Ascending aorta (tissue), 2 donors: ENCODE measurements at places on chromosomes 3 and 15. TPM values are rescaled to one million over a fixed set of nuclear protein-coding genes. Genes with fewer than 3 reads are reported as not detected.

DNA sequence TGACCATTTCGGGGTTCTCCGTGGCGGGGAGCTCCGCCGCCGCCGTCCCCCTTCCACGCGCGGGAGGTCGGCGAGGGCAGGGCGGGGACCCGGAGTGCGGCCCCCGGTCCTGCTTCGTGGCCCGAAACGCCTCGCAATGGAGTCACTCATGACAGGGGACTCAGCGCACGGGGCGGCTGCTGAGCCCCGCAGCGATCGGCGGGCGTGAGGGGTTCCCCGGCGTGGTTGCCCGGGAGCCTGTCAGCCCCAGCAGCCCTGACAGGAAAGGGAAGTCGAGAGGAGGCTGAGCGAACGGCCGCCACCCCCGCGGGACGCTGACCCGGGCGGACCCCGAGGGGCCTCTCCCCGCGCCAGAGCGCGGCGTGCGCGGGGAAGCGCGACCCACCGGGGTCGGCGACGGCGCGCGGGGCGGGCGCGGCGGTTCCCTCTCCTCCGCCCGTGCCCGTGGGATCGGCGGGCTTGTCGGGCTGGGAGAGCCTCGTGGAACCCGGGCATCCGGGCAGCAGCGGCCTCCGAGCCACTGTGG is 564 bp upstream of the PIGZ start:
- H3K4me1 ChIP-seq, result peaks cover 3% of the 10 kb centered on the region
- no peaks in the 10 kb centered on the region for H3K36me3 ChIP-seq
- H3K4me3 ChIP-seq, result peak overlapping the region; percentile 92
- H3K27me3 ChIP-seq, result no peaks in the 10 kb centered on the region
- peak overlapping the region; percentile 70 for H3K27ac ChIP-seq

The CORO2B gene
- total RNA-seq, result 11.0 TPM

DNA sequence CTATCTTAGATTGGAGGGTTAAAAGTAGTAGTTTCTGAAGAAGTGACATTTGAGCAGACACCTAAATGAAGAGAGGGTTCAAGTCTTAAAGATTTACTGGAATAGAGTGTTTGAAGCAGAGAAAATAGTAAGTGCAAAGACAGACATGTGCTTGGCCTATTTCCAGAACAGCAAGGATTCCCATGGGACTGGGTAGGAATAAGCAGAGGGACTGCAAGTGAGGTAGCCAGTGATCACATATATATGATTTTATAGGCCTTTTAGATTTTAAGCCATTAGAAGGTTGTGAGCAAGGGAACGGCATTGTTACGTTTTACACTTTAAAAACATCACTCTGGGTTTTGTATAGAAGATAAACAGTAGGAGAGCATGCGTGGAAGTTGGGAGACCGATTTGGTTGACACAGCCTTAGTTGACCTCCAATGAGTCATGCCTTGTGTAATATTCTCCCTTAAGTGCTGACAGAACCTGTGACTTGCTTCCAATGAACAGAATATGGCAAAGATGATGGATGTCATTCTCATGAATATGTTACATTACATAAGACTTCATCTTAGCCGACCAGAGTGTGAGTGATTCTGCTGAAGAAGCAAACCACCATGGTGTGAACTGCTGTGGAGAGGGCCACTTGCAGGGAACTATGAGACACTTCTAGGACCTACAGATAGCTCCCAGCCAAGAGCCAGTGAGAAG is 37.1 kb upstream of the SLC4A7 start:
- peaks cover 12% of the 10 kb centered on the region for H3K4me1 ChIP-seq
- H3K27ac ChIP-seq, result no peak overlapping the region
- DNase-seq, result no peak

DNA sequence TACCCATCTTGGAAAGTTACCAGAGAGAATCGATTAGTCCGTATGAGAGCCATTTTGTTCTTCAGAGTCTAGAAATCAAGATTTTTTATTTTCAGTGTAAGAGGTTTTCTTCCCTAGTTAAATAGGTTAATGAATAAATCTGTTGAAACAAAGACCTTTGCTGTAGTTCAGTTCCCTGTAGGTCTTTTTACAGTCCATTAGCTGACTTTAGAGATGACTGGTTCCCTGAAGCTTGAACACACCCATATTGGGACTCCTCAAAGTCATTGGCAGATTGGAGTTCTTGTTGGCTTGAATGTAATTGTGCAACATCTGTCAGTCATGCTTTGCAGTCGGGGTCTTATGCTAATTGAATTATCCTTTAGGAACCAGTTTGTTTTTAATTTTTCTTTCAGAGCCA is 45.3 kb downstream of the SEMA6D start:
- H3K4me3 ChIP-seq, result no peak overlapping the region
- no peak for DNase-seq
- H3K36me3 ChIP-seq, result peaks cover 47% of the 10 kb centered on the region
- H3K27me3 ChIP-seq, result no peaks in the 10 kb centered on the region
- no peak overlapping the region for H3K27ac ChIP-seq

The TNFSF10 gene
- 89.8 TPM for total RNA-seq

The TIMMDC1 gene
- total RNA-seq, result 31.1 TPM

GRCh38 chr3:116114586-116114985 is 330.7 kb downstream of the LSAMP start:
- H3K36me3 ChIP-seq, result no peaks in the 10 kb centered on the region
- no peaks in the 10 kb centered on the region for H3K27me3 ChIP-seq
- H3K4me1 ChIP-seq, result no peaks in the 10 kb centered on the region
- DNase-seq, result no peak

GRCh38 chr3:156010829-156011228 is 109.5 kb upstream of the KCNAB1 start:
- DNase-seq, result no peak
- H3K4me3 ChIP-seq, result no peak overlapping the region
- no peaks in the 10 kb centered on the region for H3K27me3 ChIP-seq
- H3K4me1 ChIP-seq, result no peaks in the 10 kb centered on the region
- H3K27ac ChIP-seq, result no peak overlapping the region

The HTR3E gene
- total RNA-seq, result not detected

- H3K27ac ChIP-seq, result no peak overlapping the region
- H3K36me3 ChIP-seq, result no peaks in the 10 kb centered on the region
- DNase-seq, result no peak
- no peaks in the 10 kb centered on the region for H3K27me3 ChIP-seq
- H3K4me1 ChIP-seq, result peaks cover 3% of the 10 kb centered on the region
Measured at GRCh38 chr3:106172101-106172500, 303.3 kb upstream of the CBLB start.

DNA sequence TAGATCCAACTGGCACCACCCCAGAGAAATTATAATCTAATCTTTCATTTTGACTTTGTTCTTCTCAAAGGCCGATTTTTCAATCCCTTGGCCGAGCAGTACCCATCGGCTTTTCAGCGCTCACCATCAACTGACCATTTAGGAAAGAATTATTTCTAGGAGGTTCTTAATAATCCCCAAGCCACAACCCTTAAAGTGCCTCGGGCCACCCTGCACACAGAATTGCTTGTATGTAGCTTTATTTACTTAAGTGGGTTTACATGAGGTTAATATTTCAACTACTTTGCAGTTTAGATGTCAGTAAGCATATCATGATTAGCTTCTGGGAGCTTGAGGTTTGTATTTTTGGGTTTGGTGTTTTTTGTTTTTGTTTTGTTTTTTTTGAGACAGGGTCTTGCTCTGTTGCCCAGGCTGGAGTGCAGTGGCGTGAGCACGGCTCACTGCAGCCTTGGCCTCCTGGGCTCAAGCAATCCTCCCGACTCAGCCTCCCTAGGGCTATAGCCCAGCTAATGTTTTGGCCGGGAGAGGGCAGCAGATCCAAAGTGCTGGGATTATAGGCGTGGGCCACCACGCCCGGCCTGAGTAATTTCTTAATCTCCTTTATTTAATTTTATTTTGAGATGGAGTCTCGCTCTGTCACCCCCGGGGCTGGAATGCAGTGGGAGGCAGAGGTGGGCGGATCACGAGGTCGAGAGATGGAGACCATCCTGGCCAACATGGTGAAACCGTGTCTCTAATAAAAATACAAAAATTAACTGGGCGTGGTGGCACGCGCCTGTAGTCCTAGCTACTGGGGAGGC is 801 bp upstream of the CDAN1 start:
- no peak for DNase-seq
- H3K4me1 ChIP-seq, result peaks cover 20% of the 10 kb centered on the region
- H3K4me3 ChIP-seq, result peak overlapping the region; percentile 92
- peak overlapping the region; percentile 91 for H3K27ac ChIP-seq

GRCh38 chr3:4162096-4162495 is 141.1 kb upstream of the SETMAR start:
- no peak for DNase-seq
- H3K4me1 ChIP-seq, result no peaks in the 10 kb centered on the region
- H3K27me3 ChIP-seq, result no peaks in the 10 kb centered on the region

GRCh38 chr3:59341459-59341858 is 291.6 kb upstream of the CFAP20DC start:
- no peaks in the 10 kb centered on the region for H3K27me3 ChIP-seq
- H3K27ac ChIP-seq, result no peak overlapping the region
- H3K4me3 ChIP-seq, result no peak overlapping the region
- H3K4me1 ChIP-seq, result no peaks in the 10 kb centered on the region
- DNase-seq, result no peak

The CCDC9B gene
- total RNA-seq, result 55.8 TPM

The TM4SF18 gene
- 6.2 TPM for total RNA-seq

The AP3B2 gene
- total RNA-seq, result not detected

- H3K27ac ChIP-seq, result no peak overlapping the region
- DNase-seq, result no peak
- no peaks in the 10 kb centered on the region for H3K27me3 ChIP-seq
- H3K4me3 ChIP-seq, result no peak overlapping the region
- H3K4me1 ChIP-seq, result no peaks in the 10 kb centered on the region
Measured at GRCh38 chr15:60627298-60627943, 148.5 kb upstream of the ICE2 start.

GRCh38 chr3:141080431-141080830 is 29.3 kb downstream of the SPSB4 start:
- H3K4me1 ChIP-seq, result peaks cover 19% of the 10 kb centered on the region
- H3K36me3 ChIP-seq, result no peaks in the 10 kb centered on the region
- H3K4me3 ChIP-seq, result no peak overlapping the region
- no peak overlapping the region for H3K27ac ChIP-seq

The LXN gene
- total RNA-seq, result 1.2 TPM

GRCh38 chr3:50671331-50671730 is 3.4 kb upstream of the DOCK3 start:
- H3K4me3 ChIP-seq, result no peak overlapping the region
- DNase-seq, result no peak
- H3K36me3 ChIP-seq, result no peaks in the 10 kb centered on the region
- no peak overlapping the region for H3K27ac ChIP-seq
- no peaks in the 10 kb centered on the region for H3K4me1 ChIP-seq

The ADCY5 gene
- total RNA-seq, result 32.2 TPM

DNA sequence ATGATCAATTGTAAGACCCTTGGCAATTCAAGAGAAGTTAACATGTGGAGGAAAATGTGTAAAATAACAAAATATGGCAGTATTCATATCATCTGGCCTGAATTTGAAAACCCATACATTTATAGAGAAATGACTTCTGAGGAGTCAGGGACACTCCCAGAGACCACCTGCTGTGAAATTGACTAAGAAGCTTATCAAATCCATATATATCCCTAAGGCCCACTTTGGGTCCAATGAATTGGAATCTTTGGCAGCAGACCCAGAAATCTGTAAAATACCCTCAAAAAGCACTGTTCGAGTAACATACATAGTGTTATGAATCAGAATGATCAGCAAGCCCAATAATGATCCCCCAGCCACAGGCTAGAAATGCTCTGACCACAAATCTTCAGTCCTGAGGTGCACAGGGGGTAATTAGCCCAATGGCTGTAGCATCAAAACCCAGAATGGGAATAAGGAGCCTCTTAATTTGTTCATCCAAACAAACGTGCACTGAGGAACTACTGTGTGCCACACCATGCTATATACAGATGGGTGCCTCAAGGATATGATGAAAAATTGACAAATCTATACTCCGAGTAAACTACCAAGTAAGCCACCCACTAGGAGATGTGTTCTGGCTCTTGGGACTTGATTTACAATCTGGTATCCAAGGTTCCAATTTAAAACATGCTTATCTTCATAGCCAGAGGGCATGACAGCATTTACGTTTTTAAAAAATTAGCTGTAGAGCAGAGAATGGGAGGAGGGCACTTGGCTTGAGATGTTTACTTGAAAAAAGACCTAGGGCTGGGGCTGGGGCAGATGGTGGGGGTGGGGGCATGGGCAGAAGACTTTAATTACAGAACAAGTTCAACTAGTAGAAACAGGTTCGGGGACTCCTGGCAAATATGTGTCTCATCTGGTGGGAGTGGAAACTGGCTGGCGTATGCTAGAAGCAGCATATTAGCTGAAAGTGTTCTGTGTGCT is 9.1 kb upstream of the ARHGEF3 start:
- DNase-seq, result no peak
- no peaks in the 10 kb centered on the region for H3K27me3 ChIP-seq
- H3K4me1 ChIP-seq, result no peaks in the 10 kb centered on the region
- H3K36me3 ChIP-seq, result no peaks in the 10 kb centered on the region
- H3K4me3 ChIP-seq, result no peak overlapping the region
- no peak overlapping the region for H3K27ac ChIP-seq

- peaks cover 5% of the 10 kb centered on the region for H3K4me1 ChIP-seq
- no peak overlapping the region for H3K4me3 ChIP-seq
- no peak overlapping the region for H3K27ac ChIP-seq
- no peak for DNase-seq
- no peaks in the 10 kb centered on the region for H3K27me3 ChIP-seq
Measured at GRCh38 chr15:63462088-63462487, 42.3 kb upstream of the USP3 start.

The NR1I2 gene
- total RNA-seq, result not detected

The A4GNT gene
- not detected for total RNA-seq

- no peak for DNase-seq
- no peak overlapping the region for H3K27ac ChIP-seq
- H3K36me3 ChIP-seq, result no peaks in the 10 kb centered on the region
- no peak overlapping the region for H3K4me3 ChIP-seq
- H3K4me1 ChIP-seq, result no peaks in the 10 kb centered on the region
- no peaks in the 10 kb centered on the region for H3K27me3 ChIP-seq
Measured at GRCh38 chr3:113377158-113377557, 64.1 kb downstream of the CFAP44 start.

DNA sequence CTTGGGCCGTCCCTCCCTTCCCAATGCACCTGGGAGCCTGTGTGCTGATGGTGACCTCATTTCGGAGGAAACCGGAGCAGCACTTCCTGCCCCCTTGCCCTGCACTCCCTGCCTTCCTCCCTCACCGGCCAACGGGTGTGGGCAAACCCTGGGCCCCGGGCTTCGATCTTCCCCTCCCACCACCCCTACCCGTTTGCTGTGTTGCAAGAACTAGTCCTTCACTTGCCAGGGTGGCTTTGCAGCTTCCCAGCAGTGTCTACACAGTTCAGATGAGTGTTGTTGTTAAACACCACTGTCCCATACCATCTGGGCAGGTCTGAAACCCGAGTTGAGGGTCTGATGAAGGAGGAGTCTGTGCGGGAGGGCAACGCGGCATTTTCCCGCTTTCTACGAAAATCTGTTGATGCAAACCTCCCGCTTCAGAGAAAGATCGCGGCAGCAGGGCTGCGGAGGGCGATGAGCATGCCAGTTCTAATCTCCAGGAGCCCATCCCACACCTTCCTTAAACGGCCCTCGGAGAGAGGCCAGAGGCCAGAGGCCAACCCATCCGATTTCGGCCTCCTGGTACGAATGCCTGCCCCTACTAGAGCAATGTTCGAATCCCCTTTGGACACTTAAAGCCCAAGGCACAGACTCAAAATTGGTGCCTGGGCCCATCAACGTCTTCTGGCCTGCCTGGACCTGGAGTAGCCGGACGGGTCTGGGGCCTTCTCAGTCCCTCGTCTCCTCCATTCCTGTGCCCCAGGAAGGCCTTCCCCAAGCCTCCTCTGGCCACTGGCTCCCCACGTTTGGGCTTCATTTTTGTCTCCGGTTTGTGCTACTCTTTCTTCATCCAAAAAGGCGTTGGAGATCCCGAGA is 35.7 kb upstream of the POLG start:
- H3K27ac ChIP-seq, result no peak overlapping the region
- peak overlapping the region; percentile 51 for H3K4me3 ChIP-seq
- H3K36me3 ChIP-seq, result no peaks in the 10 kb centered on the region
- H3K4me1 ChIP-seq, result peaks cover 6% of the 10 kb centered on the region
- no peak for DNase-seq
